ENCODE measurements at places on chromosomes 5 and 9. TPM values are rescaled to one million over a fixed set of nuclear protein-coding genes. Genes with fewer than 3 reads are reported as not detected.

TPPP gene
- 7.1 TPM for total RNA-seq

PCDHA2 gene
- 0.33 TPM for total RNA-seq

ARSI gene
- 1.5 TPM for total RNA-seq

OTP gene
- not detected for total RNA-seq

DDX4 gene
- total RNA-seq: not detected

SLC46A2 gene
- total RNA-seq: 0.36 TPM

GKAP1 gene
- 22.4 TPM for total RNA-seq

LCN10 gene
- total RNA-seq: 2.1 TPM

EPB41L4B gene
- total RNA-seq: 0.81 TPM

Data from sigmoid colon (tissue), 7 donors.